ENCODE measurements at places on chromosomes 7 and 10. TPM values are rescaled to one million over a fixed set of nuclear protein-coding genes. Genes with fewer than 3 reads are reported as not detected.

GRCh38 chr7:107100824-107101223, 56.3 kb downstream of the PRKAR2B start:
- DNase-seq = no peak

GRCh38 chr10:17161775-17162174, 32.2 kb upstream of the CUBN start:
- no peak for DNase-seq

- no peak for DNase-seq
These were observed 18.2 kb downstream of the ADCY1 start for GRCh38 chr7:45592230-45592991.

DNA sequence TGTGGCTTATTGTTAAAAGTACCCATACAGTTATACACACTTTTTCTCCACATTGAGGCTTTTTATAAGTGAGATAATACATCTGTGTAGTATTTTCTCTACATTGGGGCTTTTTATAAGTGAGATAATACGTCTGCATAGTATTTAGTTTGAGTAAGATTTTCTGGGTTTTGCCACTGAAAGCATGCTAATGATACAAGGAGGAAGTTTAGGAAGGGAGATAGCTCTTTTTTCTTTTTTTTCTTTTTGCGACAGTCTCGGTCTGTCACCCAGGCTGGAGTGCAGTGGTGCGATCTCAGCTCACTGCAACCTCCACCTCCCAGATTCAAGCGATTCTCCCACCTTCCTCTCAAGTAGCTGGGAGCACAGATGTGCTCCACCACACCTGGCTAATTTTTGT, 13.3 kb downstream of the FAM107B start:
- DNase-seq = no peak

- DNase-seq = no peak
These were observed 66.4 kb upstream of the ANK3 start for GRCh38 chr10:60456053-60456452.

DNA sequence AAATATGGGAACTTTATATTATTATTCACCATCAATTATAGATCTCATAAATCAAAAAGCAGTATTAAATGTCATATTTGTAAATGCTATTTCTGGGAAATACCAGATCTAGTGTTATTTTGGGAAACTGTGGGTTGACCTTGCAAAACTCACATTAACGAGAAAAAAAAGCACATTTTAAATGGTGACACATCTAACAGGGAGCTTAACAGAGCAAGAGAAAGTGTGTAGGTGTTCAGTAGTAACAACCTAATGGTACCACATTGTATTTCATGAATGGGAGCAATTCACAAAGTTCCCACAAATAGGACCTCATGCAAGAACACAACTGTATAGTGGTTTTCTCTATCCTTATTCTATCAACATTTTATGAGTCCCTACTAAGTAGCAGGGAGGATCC, 26.2 kb upstream of the HDAC9 start:
- DNase-seq = no peak

DNA sequence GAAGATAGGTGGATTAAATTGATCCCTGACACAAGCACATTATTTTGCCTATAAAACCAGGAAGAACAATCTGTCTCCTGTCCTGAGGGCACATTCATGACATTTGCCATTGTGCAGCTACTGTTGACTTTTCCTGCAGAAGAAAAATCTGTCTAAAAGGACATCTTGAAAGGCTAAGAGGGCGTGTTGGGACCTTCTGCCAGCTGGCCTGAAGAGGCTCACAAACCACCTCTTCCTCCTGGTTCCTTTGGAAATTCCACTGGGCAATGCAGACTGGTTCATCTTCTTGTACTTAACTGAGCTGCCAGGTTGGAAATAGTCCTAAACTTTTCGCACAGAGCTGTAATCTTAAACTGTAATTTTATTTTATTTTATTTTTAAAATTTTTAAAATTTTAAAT, 35.7 kb upstream of the PIP start:
- DNase-seq = no peak

Gene MMD2
- total RNA-seq = not detected

Gene UPK3BL1
- total RNA-seq = 23.9 TPM

Data from kidney (tissue), 22 donors.